RWPE2 (cell line): ENCODE measurements at places on chromosomes 1 and 21.

GRCh38 chr1:204171751-204172178, 5.6 kb upstream of the REN start:
- DNase-seq = no peak

DNA sequence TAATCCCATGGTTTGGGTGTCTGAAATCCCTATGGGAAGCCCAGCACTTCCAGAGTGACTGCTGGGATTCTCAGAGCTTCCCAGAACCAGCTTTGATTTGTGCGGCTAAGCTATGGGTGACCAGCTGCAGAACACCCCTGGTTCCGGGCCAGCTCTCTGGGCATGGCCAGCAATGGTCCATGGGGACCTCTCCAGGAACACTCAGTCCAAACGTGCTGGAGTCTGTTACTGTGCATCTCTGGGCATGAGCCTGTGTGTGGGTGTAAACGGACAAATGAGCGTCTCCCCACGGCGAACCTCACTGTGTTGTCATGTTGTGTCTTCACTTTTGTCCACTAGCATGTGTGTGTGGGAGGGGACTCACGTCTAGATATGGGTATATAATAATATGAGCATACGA, 54.4 kb downstream of the MAB21L3 start:
- DNase-seq = no peak

GRCh38 chr21:41891132-41891531, 12.0 kb upstream of the PRDM15 start:
- no peak for DNase-seq

GRCh38 chr1:174769961-174770549, 229.7 kb upstream of the CACYBP start:
- DNase-seq = no peak

- no peak for DNase-seq
Observed at GRCh38 chr1:150332651-150333290, 11.4 kb downstream of the PRPF3 start.

- DNase-seq = no peak
Observed at GRCh38 chr1:107432108-107432507, 291.3 kb downstream of the NTNG1 start.

DNA sequence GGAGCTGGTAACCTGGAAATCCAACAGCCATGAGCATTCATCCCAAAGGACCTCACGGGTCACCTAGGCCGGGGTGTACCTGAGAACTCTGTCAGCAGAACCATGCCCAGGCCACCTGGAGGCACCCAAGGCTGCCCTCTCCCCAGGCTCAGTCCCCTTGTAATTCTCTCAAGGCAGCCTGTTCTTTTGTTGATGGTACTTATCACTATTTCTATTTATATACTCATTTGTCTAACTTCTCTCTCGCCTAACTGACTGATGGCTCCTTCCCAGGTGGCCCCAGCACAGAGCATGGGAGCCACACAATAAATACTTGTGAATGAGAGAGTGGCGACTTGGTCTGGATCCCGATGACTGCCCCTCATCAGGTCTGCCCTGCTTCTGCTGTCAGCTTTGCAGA, 16.7 kb downstream of the CASP9 start:
- DNase-seq = no peak

DNA sequence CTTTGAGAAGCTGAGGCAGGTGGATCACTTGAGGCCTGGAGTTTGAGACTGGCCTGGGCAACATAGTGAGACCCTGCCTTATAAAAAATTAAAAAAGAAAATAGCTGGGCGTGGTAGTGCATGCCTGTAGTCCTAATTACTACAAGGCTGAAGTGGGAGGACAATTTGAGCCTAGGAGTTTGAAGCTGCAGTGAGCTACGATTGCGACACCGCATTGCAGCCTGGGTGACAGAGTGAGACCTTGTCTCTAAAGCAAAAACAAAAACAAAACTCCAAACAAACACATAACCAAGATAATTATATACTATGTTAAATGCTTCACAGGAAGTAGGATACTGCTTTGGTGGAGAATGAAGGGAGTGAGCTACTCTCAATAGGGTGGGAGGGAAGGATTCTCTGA, 5.4 kb upstream of the PAFAH2 start:
- no peak for DNase-seq

- DNase-seq = no peak
Observed at GRCh38 chr1:101592845-101593244, 356.0 kb downstream of the S1PR1 start.

DNA sequence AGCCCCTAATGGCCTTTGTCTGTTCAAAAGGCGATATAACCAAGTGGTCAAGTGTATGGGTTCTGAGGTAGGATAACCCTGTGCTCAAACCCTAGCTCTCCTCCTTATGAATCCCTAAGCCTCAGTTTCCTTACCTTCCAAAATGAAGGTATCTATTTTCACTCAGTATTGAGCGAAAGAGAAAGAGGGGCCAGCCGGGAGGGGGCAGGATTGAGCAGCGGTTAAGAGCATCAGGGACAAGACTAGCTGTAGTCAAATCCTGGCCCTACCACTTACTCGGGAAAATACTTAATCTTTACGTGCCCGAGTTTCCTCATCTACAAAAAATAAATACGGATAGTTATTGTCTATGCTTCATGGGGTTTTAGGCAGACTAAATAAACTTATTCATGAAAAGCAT, 25.7 kb downstream of the LY9 start:
- no peak for DNase-seq

DNA sequence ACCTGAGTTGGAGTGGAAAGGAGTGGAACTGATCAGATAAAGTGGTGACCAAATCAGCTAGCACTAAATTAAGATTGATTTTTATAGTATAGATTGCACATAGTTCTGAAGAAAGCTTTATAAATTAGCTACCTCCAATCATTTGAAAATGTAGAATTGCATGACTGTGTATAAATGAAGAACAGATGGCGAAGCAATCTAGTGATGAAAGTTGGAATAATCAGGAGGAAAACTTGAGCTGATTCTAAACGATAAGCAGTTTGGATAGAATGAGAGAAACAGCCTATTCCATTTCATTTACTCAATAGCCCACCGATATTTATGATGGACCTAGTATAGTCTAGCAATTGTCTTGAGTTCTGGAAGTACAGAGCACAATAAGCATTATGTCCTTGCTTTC, 661.5 kb downstream of the PLA2G4A start:
- no peak for DNase-seq
